Endodermal cell (in vitro differentiated cells): ENCODE measurements at places on chromosomes 3 and 15. TPM values are rescaled to one million over a fixed set of nuclear protein-coding genes. Genes with fewer than 3 reads are reported as not detected.

- H3K27me3 ChIP-seq, result peaks cover 80% of the 10 kb centered on the region
- H3K36me3 ChIP-seq, result no peaks in the 10 kb centered on the region
- H3K4me1 ChIP-seq, result peaks cover 7% of the 10 kb centered on the region
- H3K4me3 ChIP-seq, result no peak overlapping the region
- no peak for DNase-seq
- H3K27ac ChIP-seq, result no peak overlapping the region
Measured at GRCh38 chr3:69493157-69493556, 107.3 kb upstream of the FRMD4B start.

GRCh38 chr15:88949734-88950400 lies 36.7 kb upstream of the MFGE8 start:
- no peak overlapping the region for H3K27ac ChIP-seq
- H3K4me3 ChIP-seq, result no peak overlapping the region
- no peaks in the 10 kb centered on the region for H3K4me1 ChIP-seq
- no peak for DNase-seq

EPHA3 gene
- total RNA-seq, result 0.15 and 0.29 TPM in 2 replicates

GHRL gene
- total RNA-seq, result 0.40 TPM in 1 of 3 replicates, not detected in the others

- H3K27ac ChIP-seq, result no peak overlapping the region
- H3K4me1 ChIP-seq, result no peaks in the 10 kb centered on the region
- H3K36me3 ChIP-seq, result no peaks in the 10 kb centered on the region
- DNase-seq, result no peak
- no peaks in the 10 kb centered on the region for H3K27me3 ChIP-seq
Measured at GRCh38 chr3:177444696-177445095, 247.4 kb upstream of the TBL1XR1 start.

DNA sequence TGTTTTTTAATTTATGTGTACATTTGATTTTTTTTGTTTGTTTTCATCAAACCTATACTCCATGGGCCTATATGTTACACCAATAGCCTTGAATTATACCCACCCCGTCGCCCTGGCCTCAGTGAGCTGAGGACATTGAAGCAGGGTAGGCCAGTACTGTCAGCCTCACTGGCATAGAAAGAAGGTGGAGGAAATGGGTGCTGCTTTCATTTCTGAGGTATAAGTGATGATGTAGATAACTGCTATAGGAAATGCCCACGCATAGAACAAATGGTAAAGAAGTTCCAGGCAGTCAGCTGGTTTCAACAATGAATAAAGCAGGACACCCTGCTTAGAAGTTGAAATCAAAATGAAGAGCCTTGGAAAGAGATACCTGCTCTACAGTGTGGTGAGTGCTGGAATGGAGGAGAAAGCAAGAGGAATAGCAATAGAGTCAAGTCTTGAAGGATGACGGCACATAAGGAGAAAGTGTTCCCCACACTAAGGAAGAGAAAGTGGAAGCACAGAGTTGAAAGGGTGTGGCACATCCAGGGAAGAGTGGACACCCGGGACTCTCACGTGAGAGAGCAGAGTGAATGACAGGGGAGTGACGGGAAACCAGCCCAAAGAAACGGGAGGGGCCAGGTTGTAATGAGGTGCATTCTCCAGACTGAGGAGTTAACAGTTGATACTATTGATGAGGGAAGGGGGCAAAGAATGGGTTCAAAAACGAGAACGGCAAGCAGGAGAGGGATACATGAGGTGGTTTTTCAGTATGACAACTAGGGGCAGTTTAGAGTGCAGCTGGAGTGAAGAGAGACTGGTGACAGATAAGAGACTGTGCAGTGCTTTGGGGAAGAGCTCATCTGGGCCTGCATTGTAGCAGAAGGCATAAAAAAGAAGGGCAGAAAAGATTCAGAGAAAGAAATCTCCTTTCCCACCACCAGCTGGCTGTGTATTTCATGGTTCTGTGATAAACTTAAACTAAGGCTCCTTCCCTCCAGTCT lies 70.5 kb downstream of the KLHL25 start:
- H3K36me3 ChIP-seq, result peaks cover 100% of the 10 kb centered on the region
- no peaks in the 10 kb centered on the region for H3K4me1 ChIP-seq
- H3K4me3 ChIP-seq, result no peak overlapping the region
- no peak for DNase-seq
- H3K27me3 ChIP-seq, result no peaks in the 10 kb centered on the region

DNA sequence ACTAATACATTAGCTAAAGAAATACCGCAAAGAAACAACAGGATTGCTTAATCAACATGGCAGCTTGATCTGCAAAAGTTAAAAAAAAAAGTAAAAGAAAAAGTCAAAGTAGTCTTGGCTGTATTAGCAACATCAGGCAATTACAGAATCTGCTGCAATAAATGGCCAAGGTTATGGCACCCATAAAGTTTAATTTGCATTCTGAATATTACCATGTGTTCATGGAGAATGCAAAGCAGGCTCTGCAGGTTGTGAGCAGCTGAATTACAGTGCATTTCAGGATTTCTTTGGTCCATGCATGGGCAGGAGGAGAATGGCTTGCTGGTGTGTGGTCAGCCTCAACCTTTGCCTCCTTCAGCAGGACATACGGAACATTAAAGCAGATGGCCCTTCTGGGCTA lies 199.1 kb upstream of the AZI2 start:
- H3K27me3 ChIP-seq, result no peaks in the 10 kb centered on the region
- H3K4me3 ChIP-seq, result no peak overlapping the region
- no peak for DNase-seq
- no peaks in the 10 kb centered on the region for H3K4me1 ChIP-seq
- H3K36me3 ChIP-seq, result no peaks in the 10 kb centered on the region
